ENCODE measurements at places on chromosomes 6 and 20.

- DNase-seq: no peak
Measured at GRCh38 chr6:120590611-120591010, 743.7 kb downstream of the TBC1D32 start.

DNA sequence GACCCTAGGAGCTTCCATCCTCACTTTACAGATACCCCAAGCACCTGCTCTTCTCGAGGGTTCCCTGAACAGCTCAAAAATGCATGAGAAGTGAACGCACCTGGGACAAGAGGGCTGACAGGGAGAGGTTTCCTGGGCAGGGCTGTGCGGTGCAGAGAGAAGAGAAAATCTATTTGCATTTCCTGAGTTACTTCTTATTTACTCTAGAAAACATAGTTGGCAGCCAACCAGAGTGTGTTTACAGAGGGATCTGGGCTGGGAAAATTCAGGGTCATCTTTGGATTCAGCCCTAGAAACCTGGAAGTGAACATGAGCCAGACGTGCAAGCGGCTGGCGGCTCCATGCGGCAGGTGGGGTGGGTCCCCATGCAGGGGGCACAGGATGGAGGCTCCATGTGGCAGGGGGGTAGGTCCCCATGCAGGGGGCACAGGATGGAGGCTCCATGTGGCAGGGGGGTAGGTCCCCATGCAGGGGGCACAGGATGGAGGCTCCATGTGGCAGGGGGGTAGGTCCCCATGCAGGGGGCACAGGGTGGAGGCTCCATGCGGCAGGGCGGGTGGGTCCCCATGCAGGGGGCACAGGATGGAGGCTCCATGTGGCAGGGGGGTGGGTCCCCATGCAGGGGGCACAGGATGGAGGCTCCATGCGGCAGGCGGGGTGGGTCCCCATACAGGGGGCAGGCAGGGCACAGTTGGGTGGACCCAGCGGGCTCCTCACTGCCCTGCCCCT lies 342.0 kb downstream of the TAF4 start:
- no peak for DNase-seq

- no peak for DNase-seq
Measured at GRCh38 chr20:63104312-63105181, 97.8 kb upstream of the BHLHE23 start.

DNA sequence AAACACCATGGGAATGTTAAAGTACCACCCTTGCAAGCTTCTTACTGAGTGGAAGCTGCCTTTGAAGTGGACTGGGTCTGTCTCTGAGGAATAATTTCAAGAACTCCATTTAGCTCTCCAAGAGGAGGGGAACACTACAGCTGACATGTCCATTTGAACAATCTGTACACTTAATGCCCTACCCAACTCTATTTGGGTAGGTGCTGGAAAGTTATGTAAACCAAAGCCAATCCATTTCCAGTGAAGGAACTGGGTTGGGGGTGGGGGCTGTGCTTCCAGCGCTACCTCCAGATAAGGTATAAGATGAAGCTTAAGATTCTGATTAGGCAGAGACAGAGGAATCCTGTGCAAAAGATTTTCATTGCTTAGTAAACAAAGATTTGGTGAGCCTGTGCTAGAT lies 122.0 kb downstream of the TCP11 start:
- DNase-seq: no peak

DNA sequence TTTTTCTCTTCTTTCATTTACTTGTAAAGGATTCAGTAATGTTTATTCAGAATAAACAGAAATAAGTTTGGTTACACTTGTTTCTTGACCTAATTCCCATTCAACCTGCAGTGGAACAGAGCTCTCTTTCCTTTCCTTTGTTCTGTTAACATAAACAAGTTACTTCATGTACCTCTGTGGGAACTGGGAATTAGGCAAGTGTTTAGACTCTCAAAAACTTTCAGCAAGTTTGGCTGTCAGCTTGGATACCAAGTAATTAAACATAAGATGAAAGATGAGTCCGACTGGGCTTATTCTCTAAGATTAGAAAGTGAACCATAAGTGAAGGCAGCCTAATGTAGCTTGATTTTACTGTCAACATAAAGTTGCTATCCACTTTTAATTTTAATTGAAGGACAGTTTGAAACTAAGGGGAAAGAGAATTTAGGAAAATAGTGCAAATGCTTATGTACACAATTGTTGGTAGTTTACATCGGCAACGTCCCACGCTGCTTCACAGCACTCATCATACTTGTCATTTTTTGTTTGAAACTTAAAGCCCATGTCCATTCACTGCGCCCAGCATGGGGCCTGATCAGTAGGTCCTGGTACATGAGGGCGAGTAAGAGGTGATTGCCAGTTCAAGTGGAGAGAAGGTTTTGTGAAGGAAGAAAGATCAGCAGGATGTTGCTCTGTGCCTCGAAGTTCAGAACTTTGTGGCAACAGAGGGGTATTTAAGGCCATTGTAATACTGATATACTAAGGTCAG lies 113.0 kb downstream of the PLEKHG1 start:
- DNase-seq: no peak

- DNase-seq: no peak
Measured at GRCh38 chr20:64038224-64038564, 2.2 kb downstream of the C20orf204 start.
